ENCODE measurements at places on chromosomes 3 and 15.
A peak's percentile ranks its signal among the peaks of the same experiment; 100 is the strongest.

- DNase-seq: no peak
Measured at GRCh38 chr3:70076396-70076795, 76.9 kb downstream of the SAMMSON start.

DNA sequence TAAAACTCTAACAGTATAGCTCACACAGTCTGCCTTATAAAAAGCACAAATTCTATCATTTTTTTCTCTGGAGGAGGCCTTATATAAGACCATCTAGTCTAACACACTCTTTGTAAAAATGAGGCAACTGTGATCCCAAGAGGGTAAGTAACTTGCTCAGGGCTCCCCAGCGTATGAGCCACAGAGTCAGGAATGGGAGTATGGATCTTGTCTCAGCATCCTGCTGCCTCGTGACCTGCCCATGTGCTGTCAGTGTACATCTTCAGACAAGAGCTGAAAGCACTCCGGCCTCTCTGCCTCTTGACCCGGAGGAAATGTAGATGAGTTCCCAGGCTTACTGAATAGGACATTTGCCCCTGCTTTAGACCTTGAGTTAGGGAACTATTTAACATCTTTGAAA lies 28.4 kb upstream of the MEF2A start:
- peak; percentile 32 for DNase-seq

DNA sequence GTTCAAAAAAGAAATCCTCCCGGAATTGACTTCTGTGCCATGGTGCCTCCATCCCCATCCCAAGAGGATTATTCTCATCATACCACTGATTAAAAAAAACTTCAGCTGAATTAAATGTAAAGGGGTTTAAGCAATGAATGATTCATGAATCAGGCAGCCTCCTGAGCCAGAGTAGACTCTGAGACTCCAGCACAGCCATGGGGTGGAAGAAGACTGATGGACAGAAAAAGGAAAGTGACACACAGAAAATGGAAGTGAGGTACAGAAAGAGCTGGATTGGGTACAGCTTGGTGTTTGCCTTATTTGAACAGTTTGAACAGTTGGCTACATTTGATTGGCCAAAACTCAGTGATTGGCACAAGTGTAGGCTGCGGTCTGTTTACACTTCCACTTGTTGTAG lies 224.8 kb upstream of the ATP10A start:
- DNase-seq: peak; percentile 92

- no peak for DNase-seq
Measured at GRCh38 chr3:134608023-134608770, 42.6 kb downstream of the KY start.

- no peak for DNase-seq
Measured at GRCh38 chr15:52808996-52809395, 18.9 kb upstream of the ONECUT1 start.

GRCh38 chr3:177640319-177640965 lies 443.2 kb upstream of the TBL1XR1 start:
- DNase-seq: peak; percentile 30

GRCh38 chr15:67559158-67559557 lies 16.7 kb downstream of the MAP2K5 start:
- DNase-seq: no peak

GRCh38 chr3:192818126-192818525 lies 90.8 kb upstream of the FGF12 start:
- DNase-seq: no peak

- no peak for DNase-seq
Measured at GRCh38 chr3:186786922-186787321, 3.5 kb downstream of the EIF4A2 start.

DNA sequence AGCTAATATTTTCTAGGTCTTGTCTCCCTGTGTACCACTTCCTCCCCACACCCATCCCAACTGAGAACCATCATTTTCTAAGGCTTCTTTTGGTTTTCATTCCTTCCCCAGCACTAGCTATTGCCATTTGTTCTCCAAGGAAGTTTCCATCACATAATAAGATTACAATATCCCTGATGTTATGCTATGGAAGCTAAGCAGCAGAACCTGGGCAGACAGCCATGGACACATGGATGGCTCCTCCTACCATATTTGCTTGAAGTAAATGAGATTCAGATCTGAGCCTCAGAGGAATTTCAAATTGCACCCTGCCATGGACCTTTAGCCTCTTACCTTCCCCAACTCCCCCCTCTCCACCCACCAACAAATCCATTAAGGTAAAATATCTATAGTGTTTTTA lies 31.5 kb downstream of the GASK1A start:
- no peak for DNase-seq

- DNase-seq: no peak
Measured at GRCh38 chr15:27399241-27399640, 428.3 kb downstream of the GABRG3 start.

DNA sequence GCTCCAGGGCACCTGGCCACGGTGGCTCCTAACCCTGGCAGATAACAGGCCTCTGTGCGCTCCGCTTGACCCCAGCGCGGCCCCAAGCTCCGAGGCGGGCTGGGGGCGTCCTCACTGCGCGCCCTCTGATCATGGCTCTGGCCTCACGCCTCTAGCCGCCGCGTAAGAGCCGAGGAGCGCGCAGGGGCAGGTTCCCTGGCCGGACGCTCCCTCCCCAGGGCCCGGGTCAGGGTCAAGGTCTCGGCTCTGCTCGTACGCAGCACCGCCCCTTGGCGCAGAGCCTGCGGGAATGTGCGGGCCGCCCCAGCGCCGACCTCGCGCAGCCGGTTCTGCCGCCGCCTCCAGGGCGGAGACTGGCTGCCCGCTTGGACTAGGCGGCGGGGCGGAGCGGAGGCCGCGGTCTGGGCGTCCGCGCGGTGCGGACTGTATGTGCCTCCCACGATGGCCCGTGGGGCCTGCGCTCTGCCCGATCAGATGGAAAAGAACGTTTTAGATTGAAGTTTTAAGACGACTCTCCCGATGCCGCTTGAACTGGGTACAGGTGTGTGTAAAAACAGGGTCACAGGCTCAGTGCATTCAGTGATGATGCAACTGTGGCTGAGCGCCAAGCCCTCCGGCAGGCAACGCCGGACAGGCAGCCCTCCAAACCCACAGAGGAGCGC lies 40.8 kb downstream of the CHST14 start:
- peak; percentile 12 for DNase-seq

- no peak for DNase-seq
Measured at GRCh38 chr3:153835540-153835939, 285.6 kb upstream of the ARHGEF26 start.

DNA sequence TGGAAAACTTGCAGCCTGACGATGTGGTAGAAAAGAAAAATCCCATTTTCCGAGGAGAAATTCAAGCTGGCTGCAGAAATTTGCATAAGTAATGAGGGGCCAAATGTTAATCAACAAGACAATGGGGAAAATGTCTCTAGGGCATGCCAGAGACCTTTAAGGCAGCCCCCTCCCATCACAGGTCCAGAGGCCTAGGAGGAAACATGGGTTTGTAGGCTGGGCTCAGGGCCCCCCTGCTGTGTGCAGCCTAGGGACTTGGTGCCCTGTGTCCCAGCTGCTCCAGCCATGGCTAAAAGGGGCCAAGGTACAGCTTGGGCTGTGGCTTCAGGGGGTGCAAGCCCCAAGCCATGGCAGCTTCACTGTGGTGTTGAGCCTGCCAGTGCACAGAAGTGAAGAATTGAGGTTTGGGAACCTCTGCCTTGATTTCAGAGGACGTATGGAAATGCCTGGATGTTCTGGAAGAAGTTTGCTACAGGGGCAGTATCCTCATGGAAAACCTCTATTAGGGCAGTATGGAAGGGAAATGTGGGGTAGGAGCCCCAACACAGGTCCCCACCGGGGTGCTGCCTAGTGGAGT lies 75.9 kb upstream of the CADPS start:
- no peak for DNase-seq

DNA sequence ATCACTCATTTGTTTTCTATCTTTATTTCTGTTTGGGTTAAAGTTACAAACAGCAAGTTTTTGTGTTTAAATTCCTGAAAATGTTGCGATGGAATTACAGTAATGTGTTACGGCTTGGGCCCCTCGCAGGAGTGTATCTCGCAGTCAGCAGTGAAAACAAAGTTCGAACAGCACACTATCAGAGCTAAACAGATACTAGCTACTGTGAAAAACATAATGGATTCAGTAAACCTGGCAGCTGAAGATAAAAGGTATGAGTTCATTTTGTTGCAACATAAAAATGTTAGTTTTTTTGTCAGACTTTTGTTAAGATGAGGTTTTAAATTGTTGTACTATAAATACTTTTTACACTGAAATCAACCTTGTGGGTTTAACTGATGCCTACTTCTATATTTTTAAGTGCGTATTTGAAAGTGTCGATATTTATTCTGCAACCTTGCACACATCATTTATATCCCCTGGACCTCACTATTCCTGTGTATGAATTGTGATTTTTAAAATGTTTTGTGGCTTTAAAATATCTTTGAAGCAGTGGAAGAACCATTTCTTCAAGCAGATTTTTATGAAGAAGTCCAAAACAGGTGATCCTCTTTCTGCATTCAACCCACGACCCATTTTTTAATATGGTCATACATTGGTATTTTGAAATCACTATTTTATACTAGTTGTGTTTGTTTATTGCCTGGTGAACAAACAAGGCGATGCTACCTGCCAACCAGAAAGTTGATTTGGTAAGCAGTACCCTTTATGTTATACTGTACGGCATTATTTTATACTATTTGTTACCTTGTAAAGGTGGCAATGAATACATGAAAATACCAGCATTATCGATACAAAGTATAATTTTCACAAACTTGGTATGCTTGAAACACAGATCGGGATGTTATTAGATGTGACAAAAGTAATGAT lies 27.8 kb downstream of the MFN1 start:
- no peak for DNase-seq

DNA sequence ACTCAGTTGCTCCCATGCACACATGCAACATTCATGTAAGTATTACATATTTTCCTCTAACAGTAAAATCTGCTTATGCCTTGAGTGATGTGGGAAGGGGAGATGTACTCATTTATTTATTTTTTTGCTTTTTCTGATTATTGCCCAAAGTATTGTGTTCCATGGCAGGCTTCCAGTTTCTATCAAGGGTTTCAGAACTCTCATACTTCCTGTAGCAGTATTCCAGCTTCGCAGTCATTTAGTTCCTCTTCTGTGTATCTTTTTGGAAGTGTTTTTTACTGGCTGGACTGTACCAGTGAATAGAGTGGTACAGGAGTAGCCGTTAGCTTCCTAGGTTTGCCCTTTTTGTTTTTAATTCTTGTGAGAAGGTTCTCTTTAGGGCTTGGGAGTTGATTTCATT lies 26.9 kb downstream of the RAB11A start:
- DNase-seq: no peak

GRCh38 chr3:179743913-179744312 lies 91.1 kb downstream of the USP13 start:
- DNase-seq: no peak

- peak; percentile 58 for DNase-seq
Measured at GRCh38 chr15:92883163-92883875, 16.8 kb upstream of the CHD2 start.

DNA sequence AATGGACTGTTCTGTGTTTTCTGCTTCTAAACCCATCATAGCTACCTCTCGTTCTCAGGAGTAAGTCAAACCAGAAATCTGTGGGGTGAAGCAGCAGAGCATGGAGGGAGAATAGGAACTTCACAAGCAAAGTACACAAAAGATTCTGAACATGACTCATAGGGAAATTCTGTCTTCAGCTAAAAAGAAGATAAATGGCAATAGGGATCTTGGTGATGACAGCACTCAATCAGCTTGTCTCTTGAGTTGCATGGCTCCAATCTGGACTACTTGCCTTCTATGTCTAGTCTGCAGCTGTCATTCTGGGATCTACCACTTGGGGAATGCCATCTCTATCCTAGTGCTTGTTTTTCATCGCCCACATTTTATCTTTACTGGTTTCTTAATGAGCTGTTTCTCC lies 13.5 kb upstream of the GRAMD1C start:
- DNase-seq: peak; percentile 64

GRCh38 chr3:32848215-32848614 lies 30.4 kb downstream of the TRIM71 start:
- DNase-seq: no peak

DNA sequence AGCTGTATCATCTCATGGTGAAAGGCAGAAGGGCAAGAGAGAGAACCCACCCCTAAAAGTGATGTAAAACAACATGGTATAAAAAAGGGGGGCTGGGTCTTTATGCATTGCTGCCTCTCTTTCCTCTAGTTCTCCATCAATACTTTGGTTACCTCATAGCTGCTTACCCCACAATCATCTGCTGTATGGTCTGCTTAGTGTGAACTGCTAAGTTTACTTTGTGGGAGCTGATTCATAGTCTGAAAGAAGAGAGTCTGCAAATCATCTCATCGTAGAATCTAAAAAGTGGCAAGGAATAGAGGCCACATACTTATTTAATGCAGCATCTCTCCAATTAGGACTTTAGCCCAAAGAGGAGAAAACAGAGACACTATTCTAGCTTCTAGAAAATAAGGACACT lies 546.8 kb downstream of the GBE1 start:
- peak; percentile 80 for DNase-seq

DNA sequence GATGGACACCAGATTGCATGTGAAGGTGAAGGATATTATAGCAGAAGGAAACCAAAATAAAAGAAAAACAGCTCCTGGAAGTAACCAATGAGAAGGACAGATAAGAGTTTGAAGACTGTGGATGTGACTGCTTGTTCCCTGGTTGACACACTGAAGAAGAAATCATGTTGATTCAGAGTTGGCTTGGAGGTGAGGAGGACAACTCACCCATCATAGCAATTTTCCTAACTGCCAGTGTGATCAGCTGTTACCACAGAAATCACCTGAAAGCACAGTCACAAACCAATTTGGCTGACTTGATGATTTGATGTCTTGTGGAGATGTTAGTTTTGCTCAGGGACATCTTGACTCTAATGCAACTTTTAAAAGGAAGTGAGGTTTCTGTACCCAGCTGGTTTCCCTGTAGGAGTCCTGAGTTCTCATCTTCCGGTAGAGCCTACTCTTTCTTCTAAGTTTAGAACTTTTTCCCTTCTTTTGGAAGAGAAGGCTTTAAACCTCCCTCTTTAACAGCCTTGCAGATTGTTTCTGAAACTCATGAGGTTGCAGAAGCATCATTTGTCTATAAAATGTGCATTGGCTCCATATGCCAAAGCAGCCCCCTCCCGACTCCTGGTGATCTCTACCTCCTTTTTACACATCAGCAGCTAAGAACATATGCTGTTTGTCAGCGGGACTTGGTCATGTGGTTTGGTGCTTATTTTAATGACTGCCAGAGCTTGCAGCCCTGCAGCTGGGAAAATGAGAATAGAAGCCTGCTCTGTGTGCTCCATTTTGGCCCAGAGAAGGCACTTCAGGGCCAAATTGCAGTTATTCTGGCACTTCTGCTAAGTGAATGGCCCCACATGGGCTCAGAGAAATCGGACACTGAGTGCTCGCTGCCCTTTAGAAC lies 10.3 kb downstream of the ATG7 start:
- DNase-seq: no peak

GRCh38 chr3:184261270-184261853 lies at the start of gene CAMK2N2:
Gene CAMK2N2 (minus strand): TSS chr3:184261553. CDS start chr3:184261285, 268 bp downstream.
- DNase-seq: peak; percentile 39

DNA sequence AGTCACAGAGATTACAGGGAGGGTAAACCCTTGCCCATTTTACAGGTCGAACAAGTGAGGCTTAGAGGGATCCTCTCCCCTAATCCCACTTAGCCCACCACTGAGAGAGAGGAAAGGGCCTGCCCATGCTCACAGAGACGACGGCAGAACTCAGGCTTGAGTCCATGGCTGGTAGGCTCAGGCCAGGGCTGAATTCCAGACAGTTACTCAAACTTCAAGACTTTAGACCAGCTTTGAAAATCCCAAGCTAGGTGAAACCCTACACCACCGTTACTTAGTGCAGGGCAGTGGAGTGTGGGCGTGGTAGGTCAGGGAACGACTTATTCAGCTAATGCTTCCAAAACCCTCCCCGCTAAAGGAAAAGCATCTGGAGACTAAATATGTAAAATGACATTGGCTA lies 16.4 kb downstream of the GRIP2 start:
- DNase-seq: no peak
